Sigmoid colon (tissue), 7 donors: ENCODE measurements at places on chromosomes 2 and 18.

DNA sequence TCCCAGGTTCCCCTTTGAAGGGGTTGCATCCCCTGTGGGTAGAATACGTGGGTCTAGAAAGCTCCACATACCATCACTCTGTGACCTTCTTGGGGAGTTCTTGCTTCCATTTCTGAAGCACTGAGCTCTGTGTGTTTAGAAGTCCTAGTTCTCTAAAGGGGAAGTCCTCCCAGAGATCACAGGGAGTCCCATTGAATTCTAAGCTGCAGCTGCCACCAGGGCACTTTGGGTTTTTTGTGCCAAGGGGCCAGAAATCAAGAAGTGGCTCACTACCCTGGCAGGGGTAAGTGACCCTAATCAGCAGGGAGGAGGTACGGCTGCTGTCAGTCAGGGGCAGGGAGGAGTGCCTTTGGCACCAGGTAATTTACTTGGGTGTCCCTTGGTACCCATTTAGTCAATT lies 70.9 kb downstream of the EHD3 start:
- DNase-seq, result no peak

DNA sequence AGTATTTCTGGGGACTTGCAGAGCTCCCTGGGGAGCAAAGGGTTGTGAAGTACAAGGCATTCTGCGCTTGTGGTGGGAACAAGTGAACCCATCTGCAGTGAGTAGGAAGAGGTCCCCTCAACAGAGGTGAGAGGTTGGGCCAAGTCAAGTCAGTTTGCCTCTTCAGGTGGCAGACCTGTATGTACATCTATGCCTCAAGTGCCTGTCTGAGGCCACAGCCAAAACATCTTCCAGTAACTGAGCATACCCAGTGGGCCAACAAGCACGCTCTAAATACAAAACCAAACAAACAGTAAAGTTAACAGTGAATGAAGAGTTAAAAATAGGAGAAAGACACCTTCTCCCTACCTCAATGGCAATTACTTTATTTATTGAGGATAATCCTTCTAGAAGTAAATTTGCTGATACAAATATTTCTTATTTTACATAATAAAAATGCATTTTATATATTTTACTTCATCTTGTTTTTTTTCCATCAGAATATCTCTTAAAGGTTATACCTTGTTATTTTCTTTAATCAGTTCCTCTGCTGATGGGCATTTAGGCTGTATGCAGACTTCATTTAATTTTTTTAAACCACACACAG lies 2.5 kb downstream of the GYPC start:
- no peak for DNase-seq

DNA sequence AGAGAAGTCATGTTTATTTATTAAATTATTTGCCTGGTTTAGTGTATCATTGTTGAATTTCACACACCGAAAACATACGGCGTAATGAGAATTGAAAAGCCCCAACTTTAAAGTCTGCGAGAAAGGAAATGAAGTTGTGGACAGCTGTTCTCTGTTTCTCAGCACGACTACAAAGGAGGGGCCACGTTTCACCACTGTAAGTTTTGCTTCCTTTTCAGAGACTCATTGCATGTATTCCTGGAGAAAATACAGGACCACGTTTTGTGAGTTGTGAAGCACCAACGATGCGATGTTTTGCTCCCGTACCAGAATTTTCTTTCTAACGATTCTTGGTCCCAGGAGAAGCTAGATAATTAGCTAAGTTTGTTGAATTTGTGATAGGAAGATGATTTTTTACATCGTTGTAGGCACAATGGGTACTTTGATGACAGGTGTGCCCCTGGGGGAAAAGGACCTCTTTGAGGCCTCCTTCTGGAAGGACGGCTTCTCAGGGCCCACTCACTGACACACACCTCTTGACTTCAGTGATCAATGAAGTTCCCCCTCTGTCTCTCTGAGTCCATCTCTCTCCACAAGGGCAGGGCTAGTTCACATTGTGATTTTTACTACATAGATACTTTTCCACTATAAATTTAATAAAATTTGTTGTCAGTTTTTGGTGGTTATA lies 23.7 kb upstream of the ACKR3 start:
- DNase-seq, result no peak

DNA sequence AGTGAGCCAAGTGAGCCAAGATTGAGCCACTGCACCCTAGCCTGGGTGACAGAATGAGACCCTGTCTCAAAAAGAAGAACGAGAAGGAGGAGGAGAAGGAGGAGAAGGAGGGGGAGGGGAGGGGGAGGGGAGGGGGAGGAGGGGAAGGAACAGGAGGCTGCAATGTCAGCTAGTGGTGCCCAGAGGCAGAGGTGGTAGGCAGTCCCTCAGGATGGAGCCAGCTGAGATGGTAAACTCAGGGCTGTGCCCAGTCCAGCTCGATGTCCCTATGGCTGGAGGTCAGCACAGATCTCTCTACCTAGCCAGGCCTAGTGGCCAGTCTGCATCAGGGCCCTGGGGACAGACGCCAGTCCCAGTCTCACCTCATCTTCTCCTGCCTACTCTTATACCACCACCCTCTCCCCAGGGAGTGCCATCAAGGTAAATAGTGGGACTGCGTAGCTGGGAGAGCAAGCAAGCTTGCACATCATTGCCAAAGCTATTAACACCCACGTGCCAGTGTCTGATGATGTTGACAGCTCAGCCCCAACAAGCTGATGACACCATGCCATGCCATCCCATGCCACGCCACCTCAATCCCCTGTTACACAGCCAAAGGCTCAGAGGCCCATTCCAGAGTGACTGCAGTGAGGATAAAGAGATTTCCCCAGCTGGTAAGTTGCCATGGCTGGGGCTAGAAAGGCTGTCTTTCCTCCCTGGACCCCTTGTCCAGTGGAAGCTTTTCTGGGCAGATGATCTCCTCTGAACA lies 7.6 kb upstream of the PLB1 start:
- DNase-seq, result no peak

DNA sequence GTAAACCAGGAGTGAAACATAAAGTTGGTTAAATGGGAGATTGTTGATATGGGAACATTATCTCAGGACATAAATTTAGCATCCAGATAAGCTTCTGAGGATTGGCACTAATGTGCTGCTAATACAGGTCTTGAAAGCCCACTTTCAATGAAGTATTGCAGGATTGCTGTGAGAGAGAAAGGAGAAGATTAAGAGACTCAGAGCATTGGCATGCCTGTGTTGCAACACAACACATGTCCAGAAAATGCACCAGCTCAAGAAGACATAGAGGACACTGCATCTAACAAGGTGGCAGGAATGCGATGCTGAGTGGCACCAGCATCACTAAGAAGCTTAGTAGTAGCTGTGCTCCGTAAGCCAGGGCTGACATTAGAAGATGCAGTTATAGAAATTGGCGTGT lies 728.9 kb downstream of the SUCLG1 start:
- no peak for DNase-seq
